Panc1 (cell line): ENCODE measurements at places on chromosomes 1 and 21.

DNA sequence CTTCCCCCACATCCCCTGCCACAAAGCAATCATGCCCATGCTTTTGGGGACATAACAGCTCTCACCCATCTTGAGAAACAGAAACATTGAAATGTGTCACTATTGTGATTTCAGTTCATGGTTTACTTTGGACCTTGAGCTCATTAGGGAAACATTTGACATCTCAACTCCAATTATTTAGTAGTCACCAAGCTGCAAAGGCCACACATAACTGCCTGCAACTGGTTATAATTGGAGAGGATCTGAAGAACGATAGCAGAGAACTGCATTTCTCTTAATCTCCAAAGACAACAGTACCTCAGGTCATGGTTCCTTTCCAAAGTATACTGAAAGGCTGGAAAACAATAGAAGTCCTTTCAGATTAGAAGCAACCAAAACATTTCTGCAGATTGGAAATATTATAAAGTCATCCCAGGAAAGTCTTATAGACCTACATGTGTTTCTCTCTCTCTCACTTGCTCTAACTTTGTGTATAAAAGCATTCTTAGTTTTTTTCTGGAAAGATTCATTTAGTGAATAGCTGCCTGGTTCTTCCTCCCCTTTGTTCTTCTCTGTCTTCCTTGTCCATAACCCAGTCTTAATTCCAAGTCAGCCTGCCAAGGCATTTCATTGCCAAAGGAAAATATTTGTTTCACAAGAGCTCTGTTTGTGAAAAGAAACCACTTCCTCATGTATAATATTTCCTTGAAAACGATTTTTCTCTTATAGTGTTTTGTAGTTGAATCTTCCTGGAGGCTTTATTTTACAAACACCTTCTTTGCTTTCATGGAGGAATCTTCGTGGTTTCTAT lies 426.8 kb downstream of the ADGRL2 start:
- no peak for DNase-seq

GRCh38 chr1:174023440-174023839 lies 1.3 kb upstream of the RC3H1 start:
- DNase-seq = no peak

GRCh38 chr1:66336641-66336990 lies 197.3 kb upstream of the SGIP1 start:
- DNase-seq = no peak

GRCh38 chr1:151166505-151166956 lies 587 bp downstream of the SCNM1 start:
- no peak for DNase-seq

DNA sequence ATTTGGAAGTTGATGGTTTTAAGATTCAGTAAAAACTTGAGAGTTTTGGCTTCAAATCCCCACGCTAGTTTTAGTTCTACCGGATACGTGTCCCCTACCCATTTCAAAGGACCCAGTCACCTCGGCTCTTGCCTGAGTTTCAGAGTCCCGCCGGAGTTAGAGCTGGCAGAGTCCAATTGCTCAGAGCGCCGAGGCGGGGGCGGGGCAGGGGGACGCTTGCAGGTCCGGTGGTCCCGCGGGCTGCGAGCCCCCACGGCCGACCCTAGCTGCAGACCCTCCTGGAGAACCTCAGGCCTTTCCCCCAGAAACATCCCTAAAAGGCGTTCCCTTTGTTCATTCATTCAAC lies 765 bp upstream of the VPS45 start:
- no peak for DNase-seq

- no peak for DNase-seq
Observed at GRCh38 chr1:239483391-239483790, 97.0 kb downstream of the CHRM3 start.
